A549 treated with ZK216348 at 1 μM for 4 hours (cell line): ENCODE measurements at places on chromosomes 6 and 20. TPM values are rescaled to one million over a fixed set of nuclear protein-coding genes. Genes with fewer than 3 reads are reported as not detected.

Gene SNAI1
- total RNA-seq = 7.7 to 15.0 TPM (median 12.8 TPM) in 5 replicates

Gene RAB44
- 0.06 to 0.09 TPM (median 0.07 TPM) in 3 of 5 replicates, not detected in the others for total RNA-seq

Gene MSH5
- 13.3 to 18.7 TPM (median 13.6 TPM) in 5 replicates for total RNA-seq

Gene SYCP2
- total RNA-seq = 0.17 to 0.46 TPM (median 0.38 TPM) in 5 replicates

Gene FAM135A
- total RNA-seq = 7.2 to 15.8 TPM (median 12.0 TPM) in 5 replicates

Gene SLC17A1
- total RNA-seq = 0.14 TPM in 1 of 5 replicates, not detected in the others

Gene KCNK5
- total RNA-seq = 0.92 to 1.6 TPM (median 1.5 TPM) in 5 replicates

Gene FAM83C
- 0.07 to 0.15 TPM (median 0.12 TPM) in 4 of 5 replicates, not detected in the other for total RNA-seq

Gene GSTA1
- not detected in 5 replicates for total RNA-seq

Gene TREML2
- not detected in 5 replicates for total RNA-seq

Gene HLA-DQA2
- not detected in 5 replicates for total RNA-seq

Gene KCNS1
- total RNA-seq = not detected in 5 replicates

Gene FERMT1
- 14.4 to 16.7 TPM (median 15.2 TPM) in 5 replicates for total RNA-seq

Gene NRSN1
- total RNA-seq = not detected in 5 replicates

Gene XKR7
- 0.02 to 0.03 TPM in 2 of 5 replicates, not detected in the others for total RNA-seq

Gene GABRR1
- not detected in 5 replicates for total RNA-seq

Gene BPIFA3
- not detected in 5 replicates for total RNA-seq

Gene CAGE1
- 0.12 TPM in 1 of 5 replicates, not detected in the others for total RNA-seq

Gene PRIM2
- 10.9 to 15.3 TPM (median 12.3 TPM) in 5 replicates for total RNA-seq

Gene TMEM217
- total RNA-seq = 0.19 to 1.5 TPM (median 0.76 TPM) in 5 replicates

Gene BPIFB2
- total RNA-seq = not detected in 5 replicates

Gene TCP11
- not detected in 5 replicates for total RNA-seq

Gene SLC23A2
- total RNA-seq = 11.5 to 16.7 TPM (median 14.9 TPM) in 5 replicates

Gene TMC2
- total RNA-seq = not detected in 5 replicates
